Amygdala (tissue), 56 donors: ENCODE measurements at places on chromosomes 2 and 18.

DNA sequence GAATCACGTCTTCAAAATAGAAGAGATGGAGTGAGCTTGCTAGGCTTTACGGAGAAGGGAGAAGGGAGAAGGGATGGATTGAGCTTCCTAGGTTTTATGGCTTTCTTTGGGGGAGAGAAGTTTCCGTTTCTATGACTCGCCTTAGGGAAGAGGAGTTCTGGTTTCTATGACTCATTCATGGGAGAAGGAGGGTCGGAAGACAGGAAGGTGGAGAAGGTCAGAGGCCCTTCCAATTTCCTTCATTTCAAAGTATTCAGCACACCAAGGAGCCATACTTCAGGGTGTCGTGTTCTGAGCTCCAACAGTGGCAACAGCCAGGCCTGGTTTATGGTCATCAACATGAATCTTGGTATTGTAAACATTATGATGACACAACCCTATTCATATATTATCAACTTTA lies 284.7 kb upstream of the VWC2L start:
- DNase-seq = no peak

DNA sequence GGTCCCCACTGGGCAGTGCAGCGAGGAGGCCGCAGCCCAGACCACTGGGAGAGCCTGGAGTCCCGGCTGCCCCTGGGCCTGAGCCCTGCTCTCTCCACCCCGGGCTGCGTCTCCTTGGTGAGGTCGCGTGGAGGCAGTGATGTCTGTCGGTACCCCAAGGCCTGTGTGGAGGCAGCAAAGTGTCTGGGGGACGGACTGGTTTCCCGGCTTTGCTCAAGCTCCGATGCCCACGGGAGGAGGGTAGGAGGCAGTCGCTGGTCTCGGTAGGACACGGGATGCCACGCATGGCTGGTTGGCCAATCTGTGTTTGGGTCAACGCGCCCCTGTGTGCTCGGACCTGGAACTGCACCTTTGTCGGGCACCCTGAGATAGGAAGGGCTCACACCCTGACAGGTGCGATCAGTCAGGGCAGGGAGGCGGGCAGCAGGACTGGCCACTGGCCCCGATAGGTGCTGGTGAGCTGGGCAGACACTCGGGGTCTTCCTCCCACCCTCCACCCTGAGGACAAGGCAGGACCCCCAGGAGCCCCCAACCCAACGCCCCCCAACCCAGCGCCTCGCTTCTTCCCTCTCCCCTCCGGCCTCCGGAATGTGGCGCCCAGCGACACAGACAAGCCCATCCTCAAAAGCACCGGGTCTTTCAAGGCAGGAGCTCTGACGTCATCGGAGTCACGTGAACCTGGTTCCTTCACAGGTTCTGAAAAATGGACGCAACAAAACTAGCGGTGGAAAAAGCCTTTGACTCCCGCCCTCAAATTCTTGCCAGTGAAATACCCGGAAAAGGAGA lies 288.6 kb downstream of the NDUFA10 start:
- no peak for DNase-seq

DNA sequence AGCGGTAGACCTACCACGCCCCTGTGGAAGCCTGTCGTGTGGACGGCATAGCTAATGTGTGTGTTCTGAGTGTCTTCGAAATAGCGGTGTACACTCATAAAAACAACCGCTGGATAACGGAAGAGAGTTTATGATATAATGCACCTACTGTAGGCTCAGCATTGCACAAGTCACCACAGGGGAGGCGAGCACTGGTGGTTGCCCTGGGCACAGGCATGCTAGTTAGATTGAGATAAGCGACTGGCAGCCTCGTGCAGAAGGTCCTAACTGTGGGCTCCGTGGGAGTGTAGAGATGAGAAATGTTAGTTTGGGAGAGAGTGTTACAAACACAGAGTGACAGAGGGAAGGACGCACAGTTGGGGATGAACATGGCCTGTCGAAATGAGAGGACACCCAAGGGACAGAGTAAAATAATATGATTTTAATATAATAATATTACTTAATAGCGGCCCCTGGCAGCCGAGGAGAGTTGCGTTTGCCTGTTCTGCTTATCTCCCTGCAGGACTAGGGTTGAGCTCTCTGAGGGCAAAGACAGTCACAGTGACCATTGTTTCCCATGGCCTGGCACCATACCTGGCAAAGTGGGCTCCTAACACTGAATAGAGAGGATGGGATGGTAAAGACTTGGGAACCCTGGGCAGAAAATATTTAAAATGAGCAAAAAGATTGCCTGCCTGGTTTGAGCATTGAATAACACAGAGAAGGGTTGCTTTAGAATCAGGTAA lies 204.2 kb downstream of the GBX2 start:
- DNase-seq = no peak

GRCh38 chr18:48913201-48913600 lies 37.6 kb downstream of the SMAD7 start:
- no peak for DNase-seq

- DNase-seq = no peak
Observed at GRCh38 chr2:24969784-24970183, 2.0 kb downstream of the DNAJC27 start.

DNA sequence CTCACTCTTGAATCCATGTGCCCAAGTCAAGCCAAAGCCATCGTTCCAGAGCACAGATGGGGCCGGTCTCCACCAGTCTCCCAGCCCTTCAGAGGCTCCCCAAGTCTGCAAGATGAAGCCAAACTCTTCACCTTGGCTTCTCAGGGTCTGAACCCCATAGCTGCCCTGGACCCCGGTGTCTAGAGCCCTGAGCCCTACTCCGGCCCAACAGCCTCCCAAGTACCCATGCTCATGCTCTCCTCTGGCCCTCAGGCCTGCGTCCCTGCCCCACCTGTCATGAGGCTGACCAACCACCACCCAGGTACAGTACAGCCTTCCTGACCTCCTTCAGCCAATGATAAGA lies 46.0 kb downstream of the ZNF516 start:
- no peak for DNase-seq

DNA sequence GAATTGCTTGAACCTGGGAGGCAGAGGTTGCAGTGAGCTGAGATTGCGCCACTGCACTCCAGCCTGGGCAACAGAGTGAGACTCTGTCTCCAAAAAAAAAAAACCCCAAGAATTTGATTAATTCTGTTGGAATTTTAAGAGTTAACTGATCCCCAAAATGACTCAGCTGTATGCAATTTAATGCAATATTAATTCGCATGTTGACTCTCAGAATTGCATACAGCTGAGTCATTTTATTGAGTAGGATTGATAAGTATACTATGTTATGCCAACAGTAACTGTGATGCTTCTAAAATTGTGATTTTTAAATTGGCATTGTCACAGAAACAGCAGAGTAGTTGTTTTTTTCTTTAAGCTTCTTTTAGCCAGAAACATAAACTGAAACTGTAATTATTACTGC lies 19.6 kb downstream of the MSH2 start:
- no peak for DNase-seq

DNA sequence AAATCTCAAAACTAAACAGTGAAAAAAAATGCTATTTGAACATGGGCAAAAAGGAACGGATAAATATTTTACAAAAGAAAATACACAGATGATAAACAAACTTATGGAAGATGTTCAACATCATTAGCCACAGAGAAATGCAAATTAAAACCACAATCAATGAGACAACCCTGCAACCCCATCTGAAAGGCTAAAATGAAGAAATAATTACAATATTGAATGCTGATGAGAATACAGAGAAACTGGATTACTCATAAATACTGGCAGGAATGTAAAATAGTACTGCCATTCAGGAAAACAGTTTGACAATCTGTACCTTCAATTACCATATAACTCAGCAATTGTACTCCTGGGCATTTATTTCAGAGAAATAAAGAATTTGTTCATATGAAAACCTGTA lies 193.1 kb upstream of the UBE2E3 start:
- no peak for DNase-seq

GRCh38 chr18:27780061-27780745 lies 396.7 kb downstream of the CDH2 start:
- no peak for DNase-seq

GRCh38 chr2:84674586-84674985 lies 158.3 kb downstream of the DNAH6 start:
- no peak for DNase-seq

- no peak for DNase-seq
Observed at GRCh38 chr2:187360286-187360685, 87.8 kb downstream of the CALCRL start.

- DNase-seq = no peak
Observed at GRCh38 chr18:55629133-55629532, 41.1 kb upstream of the TCF4 start.

DNA sequence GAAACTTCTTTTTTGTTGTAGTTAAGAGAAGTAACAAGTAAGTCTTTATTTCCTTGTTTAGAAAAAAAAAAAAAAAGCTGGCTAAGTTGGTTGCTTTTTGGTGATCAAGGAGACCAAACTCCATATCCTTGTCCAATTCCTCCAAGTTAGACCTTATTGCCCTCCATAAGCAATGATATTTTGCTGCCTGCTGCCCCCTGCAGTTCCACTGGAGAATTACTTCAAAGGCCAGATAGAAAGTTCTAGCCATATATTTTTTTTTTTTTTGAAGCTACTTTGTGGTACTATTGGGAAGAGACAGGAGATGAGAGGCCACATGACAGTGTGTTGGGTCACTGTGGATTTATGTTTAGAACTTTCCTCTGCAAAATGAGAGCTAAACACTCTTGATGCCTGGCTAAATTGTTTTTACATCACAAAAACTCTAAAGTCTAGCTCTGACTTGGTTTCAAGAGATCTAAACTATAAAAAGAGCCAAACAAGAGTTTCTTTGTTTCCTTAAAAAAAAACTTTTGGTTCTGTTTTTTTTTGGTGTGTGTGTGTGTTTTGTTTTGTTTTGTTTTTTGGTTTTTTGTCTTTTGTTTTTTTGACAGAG lies 80.7 kb upstream of the RASGRP3 start:
- DNase-seq = no peak

DNA sequence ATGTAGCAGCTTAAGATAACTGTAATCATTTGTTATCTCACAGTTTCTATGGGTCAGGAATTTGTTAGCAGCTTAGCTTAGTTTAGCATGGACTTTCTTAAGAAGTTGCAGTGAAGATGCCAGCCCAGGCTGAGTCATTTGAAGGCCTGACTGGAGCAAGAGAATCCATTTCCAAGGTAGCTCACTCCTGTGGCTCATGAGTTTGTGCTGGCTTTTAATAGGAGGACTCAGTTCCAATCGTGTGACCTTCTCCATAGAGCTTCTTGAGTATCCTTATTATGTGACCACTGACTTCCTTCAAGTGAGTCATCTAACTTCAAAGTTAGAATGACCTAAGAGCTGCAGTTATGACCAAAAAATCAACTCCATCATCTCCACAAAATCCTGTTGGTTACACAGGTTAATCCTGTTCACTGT lies 1.4 kb downstream of the GPATCH11 start:
- no peak for DNase-seq

DNA sequence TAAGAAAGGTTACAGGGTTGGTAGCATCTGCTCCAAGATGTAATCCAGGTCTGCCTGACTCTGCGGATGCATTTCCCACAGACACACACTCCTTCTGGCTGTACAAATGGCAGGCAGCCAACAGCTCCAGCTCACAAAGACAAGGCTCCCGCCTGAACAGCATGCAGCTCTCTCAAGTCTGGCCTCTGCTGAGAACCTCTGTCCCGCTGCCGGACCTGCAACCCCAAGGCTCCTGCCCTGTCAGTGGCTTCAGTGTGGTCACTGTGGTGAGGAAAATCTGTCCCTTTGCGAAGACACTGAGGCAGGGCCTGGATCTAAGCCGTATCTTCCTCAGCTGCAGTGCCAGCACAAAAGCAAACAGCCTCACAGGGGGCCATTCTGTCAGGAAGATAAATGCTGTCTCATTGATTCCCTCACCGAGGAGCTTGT lies 469.3 kb upstream of the MEX3C start:
- DNase-seq = no peak

DNA sequence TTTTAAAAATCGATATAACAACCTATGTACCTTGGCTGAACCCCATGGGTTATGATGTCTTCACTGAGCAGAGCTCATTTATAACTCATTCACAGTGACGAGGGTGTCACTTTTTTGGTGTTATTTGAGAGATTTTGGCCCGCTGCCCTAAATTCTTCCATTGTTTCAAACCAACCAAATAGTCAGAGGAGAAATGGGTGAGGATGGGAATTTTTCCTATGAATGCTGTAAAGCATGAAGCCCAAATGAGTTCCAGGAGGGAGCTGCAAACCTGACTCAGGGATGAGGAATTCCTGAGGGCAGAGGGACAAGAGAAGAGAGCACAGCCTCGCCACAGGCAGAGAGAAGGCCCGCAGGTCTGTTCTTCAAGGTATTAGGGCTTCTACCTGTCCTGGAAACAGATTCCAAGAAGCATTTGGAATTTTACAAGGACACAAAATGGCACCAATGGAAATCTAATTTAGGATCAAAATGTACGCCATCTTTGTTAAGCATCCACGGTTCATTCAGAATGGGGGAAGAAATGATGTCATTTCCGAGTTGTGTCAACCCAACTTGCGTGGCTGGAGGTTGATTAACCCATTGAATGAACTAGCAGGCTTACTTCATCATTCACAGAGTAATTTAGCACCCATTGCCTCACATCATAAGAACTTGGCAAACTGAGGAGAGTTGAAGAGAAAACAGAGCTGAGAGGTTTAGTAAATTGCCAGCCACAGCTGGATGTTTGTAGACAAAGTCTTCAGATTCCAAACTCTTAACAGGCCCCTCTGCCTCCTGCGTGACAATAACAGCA lies 133.5 kb downstream of the LAMA3 start:
- DNase-seq = no peak

DNA sequence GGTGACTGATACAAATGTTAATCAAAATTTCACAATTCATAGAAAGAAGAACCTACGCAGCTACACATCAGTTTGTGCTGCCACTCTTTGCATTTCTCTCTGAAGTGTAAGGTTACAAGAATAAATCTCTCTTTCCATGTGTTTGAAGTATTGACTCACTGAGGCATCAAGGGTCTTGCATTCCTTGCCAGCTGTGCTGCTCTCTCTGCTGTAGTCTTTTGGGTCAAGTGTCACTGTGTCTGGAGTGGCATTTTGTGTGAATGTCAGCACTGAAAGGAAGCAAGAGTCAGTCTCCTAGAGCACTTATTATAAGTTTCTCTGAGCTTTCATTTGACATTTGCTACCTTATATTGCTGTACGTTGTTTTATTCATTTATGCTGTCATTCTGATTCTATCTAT lies 1696.1 kb upstream of the LRRTM1 start:
- DNase-seq = no peak

DNA sequence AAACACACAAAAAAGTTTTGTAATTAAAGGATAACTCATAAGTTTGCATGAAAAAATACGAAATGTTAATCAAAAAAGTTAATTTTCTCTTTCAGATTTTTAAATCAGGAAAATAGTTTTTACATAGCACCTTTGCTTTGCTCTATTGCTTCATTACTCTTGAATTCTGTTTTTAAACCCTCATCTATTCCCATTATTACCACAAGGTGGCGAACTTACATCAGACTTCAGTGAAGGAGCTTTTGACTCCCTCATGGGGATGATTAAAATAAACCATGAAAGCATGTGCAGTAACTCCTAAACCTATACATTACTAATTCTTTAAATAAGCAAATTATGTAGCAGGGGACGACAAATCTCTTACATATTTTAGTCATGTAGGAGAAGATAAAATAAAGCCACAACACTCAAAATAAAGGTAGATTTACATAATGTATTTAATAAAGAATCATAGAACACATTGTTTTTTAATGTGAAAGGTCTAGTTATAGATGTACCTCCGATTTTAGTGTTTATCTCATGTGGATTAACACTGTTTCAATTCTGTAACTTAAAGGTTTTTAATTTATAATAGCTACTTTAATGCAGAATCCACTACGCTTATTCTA lies 105.2 kb downstream of the NETO1 start:
- no peak for DNase-seq
